Cardiac muscle cell (in vitro differentiated cells and primary cell): ENCODE measurements at places on chromosomes 12 and 14.

DNA sequence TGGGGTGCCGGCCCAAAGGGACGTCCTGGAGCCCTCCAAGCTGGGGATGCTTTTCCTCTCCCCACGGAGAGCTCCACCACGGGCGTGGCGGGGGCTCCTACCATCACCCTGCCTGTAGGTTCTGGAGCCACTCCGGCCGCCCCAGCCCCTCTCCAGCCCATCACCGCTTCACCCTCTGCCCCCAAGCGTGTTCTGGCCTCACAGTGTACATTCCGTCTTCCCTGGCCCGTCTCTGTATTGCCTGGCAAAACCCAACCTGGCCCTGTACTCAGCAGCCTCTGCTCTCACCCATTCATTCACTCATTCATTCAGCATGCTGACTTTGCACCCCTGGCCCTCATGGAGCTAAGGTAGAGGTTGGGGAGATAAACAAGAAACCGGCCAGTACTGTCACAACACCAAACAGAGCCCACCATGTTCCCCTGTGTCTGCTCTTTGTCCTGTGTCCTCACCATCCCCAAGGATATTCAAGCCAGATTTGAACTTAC lies 20.3 kb downstream of the SLC25A29 start:
- DNase-seq: no peak

GRCh38 chr12:24363177-24363754 lies 413.8 kb upstream of the SOX5 start:
- DNase-seq: peak; percentile 34

- DNase-seq: no peak
Measured at GRCh38 chr12:89339526-89339925, 12.8 kb downstream of the DUSP6 start.

GRCh38 chr12:125836647-125837046 lies 771.4 kb downstream of the AACS start:
- DNase-seq: no peak

DNA sequence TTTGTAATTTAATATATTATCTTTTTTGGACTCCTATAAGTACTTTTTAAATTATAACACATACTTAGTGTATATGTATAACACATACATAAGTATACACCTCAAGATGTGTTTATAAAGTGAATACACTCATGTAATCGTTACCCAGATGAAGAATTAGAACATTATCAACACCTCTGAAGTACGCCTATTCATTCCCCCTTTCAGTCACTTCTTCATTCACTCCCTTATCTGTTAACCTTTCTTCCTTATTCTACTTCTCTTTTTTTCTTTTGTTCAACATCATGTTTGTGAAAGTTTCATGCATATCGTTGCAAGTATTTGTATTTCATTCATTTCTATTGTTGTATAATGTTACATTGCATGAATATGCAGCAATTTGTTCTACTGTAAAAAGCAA lies 98.5 kb downstream of the ARID2 start:
- DNase-seq: no peak

- DNase-seq: no peak
Measured at GRCh38 chr14:101977311-101978071, 13.1 kb downstream of the DYNC1H1 start.

DNA sequence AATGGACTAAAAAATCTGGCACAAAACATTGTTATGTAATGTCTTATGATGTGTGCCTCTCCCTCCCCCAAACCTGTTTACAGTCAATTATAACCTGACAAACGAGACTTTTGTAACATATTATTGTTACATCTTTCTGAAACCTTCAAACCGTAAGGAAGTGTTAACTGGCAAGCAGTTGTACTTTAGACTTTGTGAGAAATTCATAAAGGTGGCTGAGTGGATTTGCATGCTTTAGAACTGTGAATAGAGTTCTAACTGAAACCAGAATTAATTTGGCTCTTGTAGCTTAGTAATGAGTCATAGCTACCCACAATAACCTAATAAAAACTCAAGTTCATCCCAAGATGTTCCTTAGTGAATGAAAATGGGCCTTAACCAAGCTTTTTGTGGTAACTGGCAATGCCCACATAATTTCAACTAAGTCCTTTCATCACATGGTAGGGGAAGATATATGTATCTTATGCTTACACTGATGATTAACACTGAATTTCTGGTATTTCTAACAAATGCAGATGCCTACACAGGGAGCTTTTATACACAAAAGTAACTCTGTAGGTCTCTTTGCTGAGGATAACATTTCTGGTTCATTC lies 29.7 kb downstream of the RAD9B start:
- peak; percentile 54 for DNase-seq

GRCh38 chr14:20341646-20342045 lies 1.8 kb upstream of the PARP2 start:
- no peak for DNase-seq

- DNase-seq: no peak
Measured at GRCh38 chr14:69101331-69101826, 51.5 kb downstream of the DCAF5 start.

DNA sequence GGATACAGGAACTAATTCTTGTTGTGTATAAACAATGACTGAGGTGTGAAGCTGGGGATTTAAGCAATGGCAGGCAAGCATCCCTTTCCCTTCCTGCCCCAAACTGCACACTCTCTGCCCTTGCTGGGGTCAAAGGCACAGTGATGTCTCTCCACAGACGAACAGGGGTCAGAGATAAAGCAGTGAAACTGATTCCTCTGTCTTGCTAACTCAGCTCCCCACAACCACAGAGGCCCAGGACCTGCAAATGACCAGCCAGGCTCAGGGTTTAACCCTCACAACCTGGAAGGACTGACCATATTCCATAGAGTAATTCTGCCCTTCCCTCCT lies 67.2 kb downstream of the CCDC88C start:
- no peak for DNase-seq

GRCh38 chr12:50069539-50069938 lies 12.1 kb downstream of the ASIC1 start:
- no peak for DNase-seq

- no peak for DNase-seq
Measured at GRCh38 chr14:97572583-97573458, 775.6 kb downstream of the VRK1 start.

GRCh38 chr12:130011611-130012385 lies 108.0 kb upstream of the TMEM132D start:
- DNase-seq: no peak

DNA sequence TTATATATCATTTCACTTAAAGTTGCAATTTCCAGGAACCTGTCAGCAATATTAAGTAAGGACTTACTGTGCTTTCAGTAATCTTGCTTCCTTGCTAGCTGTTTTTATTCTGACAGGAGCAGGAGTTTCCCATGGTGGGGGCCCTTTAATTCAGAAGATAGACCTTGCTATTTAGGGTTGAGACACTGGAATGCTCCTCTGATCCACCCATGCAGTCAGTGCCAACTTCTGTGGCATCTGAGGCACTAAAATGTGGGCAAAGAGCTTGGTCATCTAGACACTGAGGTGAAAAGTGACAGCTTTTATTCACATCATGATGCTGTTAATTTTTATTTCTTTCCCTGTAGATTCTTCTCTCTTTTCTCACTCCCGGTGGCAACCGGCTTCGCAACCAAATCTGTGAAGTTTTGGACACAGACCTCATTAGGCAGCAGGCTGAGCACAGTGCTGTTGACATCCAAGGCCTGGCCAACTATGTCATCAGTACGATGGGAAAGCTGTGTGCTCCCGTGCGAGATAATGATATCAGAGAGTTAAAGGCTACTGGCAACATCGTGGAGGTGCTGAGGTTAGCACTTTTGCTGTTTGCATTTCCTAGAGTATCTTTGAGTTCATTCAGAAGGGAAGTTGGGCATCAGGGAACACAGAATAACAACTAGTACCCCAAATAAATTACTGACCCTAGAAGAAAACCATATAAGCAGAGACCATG lies 18.8 kb downstream of the TCP11L2 start:
- no peak for DNase-seq

GRCh38 chr12:820336-820735 lies 68.0 kb downstream of the WNK1 start:
- no peak for DNase-seq

DNA sequence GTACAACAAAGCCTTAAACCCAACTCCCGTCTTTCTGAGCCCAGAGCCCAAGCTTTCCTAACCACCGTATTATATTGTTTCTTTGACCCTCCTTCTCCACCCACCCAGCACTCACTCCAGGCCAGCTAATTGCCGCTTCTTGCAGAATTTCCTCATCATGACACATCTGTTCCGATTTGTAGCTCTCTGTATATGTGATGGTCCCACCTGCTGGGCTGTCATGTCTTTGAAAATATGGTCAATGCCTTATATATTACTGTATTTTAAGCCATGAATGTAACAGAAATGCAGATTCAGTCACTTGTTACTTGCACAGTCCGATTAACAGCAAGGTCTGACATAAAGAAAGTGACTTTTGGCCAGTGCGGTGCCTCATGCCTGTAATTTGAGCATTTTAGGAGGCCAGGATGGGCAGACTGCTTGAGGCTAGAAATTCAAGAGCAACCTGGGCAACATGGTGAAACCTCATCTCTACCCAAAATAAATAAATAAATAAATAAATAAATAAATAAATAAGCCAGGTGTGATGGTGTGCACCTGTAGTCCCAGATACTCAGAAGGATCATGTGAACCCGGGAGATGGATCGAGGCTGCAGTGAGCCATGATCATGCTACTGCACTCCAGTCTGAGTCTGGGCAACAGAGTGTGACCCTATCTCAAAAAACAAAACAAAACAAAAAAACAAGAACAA lies 359.8 kb downstream of the ATP23 start:
- no peak for DNase-seq

GRCh38 chr12:24814379-24815113 lies 134.4 kb downstream of the BCAT1 start:
- DNase-seq: no peak

GRCh38 chr14:39827901-39828655 lies 395.8 kb upstream of the FBXO33 start:
- no peak for DNase-seq

- DNase-seq: no peak
Measured at GRCh38 chr14:68513137-68513536, 279.7 kb downstream of the ZFP36L1 start.

DNA sequence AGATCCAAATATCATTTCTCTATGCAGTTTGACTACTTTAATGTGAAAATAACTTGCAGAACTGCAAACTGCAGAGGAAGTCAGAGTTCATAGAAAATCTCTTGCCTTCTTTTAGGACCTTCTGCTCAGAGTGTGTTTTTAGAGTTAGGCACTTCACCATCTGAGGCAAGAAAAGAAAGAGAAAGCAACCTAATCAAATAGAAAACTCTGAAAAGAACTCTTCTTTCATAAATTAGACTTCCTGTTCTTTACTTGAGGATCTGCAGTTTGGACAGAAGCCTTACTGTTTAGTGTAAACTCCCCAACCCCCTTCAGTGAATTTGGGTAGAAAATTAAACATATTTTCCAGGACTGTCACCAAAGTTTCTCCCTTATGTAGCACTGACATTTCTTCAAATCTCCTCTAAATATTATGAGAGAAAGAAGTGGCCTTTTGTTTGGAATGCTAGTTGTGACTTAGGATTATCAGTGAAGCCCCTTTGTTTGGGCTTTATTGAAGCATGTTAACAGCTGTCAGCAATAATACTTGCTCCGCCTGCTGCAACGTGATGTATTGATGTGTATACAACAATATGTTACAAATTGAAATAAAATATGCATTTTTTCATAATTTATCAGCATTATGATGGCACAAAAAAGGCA lies 99.5 kb downstream of the PDZRN4 start:
- DNase-seq: no peak

DNA sequence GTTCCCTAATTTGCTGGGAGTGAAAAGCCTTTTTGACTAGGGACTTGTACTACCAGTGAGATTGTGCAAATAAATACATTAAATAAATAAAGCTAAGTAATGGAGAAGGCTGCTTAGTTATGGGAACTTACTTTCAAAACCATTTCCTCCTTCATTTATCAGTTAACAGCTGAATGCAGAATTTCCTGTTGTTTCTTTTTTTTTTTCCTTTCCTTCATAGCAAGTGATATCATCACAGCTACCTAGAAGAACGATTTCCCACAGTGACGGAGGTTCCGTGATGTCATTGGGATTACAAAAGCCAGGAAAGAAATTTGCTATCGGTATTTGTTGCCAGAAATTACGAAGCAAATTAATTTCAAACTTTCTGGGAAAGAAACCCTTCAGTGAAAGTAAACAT lies 42.1 kb upstream of the SOCS2 start:
- peak; percentile 71 for DNase-seq

GRCh38 chr12:46110223-46110611 lies 119.8 kb upstream of the SCAF11 start:
- DNase-seq: no peak

DNA sequence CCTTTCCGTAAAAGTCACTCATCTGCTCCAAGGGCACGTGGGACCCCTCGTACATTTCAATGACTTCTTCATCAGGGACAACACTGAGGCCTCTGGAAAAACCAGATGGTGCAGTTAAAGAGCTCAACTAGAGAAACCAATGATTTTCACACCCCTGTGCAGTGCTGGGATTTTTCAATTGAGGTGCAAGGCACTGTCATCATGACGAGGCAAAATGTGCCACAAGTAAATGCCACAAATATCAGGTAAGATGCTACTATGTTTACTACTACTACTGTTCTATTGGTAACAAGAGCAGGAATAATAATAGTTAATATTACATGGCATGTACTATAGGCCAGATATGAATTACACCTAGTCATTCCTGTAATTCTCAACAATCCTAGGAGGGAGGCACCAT lies 42.4 kb downstream of the NT5DC3 start:
- DNase-seq: no peak

DNA sequence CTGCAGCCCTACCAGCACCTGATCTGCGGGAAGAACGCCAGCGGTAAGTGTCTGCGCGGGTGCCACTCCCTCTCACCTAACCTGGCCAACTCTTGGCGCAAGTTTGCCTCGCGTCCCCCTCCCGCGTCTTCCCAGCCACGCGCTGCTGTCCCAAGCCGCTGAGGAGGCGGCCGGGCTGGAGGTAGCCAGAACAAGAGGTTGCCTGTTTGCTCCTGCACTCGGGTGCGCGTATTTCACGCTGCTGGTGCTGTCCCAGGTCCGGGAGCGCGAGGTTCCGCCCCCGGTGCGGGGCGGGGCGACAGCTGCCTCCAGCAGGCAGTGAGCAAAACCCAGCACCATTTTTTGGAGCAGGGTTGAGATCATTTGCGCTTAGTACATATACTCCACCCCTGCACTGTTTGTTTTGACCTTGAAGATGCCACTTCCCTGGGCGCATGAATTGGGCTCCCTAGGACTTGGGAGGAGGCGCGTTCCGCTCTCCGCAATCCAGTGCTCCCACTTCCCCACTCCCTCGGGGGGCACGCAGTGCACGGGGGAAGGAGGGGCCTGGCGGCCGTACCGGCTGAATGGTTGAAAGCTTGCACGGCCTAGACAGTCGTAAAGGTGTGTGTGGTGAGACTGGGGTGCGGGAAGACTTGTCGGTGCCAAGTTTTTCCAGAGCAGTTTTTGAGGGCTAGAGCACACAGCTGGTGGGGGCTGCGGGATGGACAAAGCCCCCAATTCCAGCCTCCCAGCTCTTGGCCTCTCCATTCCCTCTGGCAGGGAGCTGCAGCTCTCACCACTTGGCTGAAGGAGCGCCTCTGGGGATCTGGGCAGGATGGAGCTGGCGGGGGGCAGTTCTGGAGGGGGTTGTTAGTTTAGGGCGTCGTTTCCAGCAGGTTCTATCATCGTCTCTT lies 226.9 kb upstream of the CRY1 start:
- peak; percentile 24 for DNase-seq

GRCh38 chr12:120490833-120491512 lies 4.9 kb upstream of the DYNLL1 start:
- DNase-seq: no peak

- DNase-seq: no peak
Measured at GRCh38 chr12:113378291-113378690, 19.9 kb downstream of the PLBD2 start.
